Hepatic stellate cell (primary cell): ENCODE measurements at places on chromosomes 4 and X.

- no peak for DNase-seq
These were observed 17.7 kb upstream of the PPEF2 start for GRCh38 chr4:75919920-75920319.

DNA sequence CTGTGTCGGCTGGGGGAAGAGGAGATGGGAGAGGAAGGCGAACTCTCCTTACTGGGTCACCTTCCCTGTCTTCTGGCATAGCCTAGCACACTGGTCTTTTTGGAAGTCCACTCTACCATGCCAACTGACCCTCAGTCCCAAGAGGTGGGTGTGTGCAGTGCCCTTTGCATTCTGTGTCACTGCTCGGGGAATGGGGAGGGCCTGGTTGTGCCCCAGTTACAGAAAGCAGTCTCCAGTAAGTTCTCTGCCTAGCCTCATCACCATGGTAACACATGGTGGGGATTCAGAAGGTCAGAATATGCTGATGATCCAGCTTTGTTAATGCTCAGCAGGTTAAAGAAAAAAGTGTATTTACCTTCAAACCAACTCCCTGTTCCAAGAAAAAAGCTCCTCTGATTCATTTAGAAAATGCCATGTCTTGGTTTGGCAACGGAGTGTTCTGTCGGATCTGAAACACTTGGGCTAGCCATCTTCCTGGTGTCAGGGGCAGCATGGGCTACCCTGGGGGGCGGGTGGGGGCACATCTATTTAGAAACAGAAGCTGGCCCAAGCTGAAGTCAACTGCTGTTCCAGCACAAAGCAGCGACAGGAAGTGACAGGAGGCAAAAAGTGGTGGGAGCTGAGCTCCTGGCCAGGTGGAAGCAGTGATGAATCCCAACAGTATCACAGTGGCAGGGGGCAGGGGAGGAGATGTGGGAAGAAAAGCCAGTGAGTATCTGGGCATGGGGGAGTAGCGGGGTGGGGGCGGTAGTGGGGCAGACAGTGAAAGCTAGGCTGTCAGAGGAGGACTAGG lies 37.0 kb downstream of the NSG1 start:
- no peak for DNase-seq

- no peak for DNase-seq
These were observed 31.0 kb upstream of the FGG start for GRCh38 chr4:154643493-154643892.

DNA sequence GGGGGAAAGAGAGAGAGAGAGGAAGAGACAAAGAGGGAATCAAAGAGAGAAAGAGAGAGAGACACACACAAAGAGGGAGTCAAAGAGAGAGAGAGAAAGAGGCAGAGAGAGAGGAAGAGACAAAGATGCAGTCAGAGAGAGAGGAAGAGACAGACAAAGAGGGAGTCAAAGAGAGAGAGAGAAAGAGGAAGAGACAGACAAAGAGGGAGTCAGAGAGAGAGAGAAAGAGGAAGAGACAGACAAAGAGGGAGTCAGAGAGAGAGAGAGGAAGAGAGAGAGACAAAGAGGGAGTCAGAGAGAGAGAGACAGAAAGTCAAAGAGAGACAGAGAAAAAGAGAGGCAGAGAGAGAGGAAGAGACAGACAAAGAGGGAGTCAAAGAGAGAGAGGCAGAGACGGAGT lies 45.5 kb downstream of the MAGEA9 start:
- DNase-seq = no peak

DNA sequence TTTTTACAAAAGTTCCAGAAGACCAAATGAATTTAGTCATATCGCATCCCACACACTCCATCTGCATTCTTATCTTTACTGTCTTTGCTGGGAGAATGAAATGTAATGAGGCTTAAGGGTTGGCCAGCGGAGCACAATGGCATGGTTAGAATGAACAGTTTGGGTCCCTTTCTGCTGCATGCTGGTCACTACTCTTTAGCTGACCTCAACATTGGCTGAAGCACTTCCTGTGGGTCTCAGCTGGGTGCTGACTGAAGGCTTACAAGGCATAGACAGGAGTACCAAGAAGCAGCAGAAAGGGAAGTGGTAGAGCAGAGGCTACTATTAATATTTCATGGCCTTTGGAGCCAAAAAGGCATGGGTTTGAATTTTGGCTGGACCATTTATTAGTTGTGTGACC lies 159.4 kb upstream of the GPC4 start:
- DNase-seq = no peak

- DNase-seq = no peak
These were observed 1137.6 kb downstream of the C4orf33 start for GRCh38 chr4:130233377-130234047.

DNA sequence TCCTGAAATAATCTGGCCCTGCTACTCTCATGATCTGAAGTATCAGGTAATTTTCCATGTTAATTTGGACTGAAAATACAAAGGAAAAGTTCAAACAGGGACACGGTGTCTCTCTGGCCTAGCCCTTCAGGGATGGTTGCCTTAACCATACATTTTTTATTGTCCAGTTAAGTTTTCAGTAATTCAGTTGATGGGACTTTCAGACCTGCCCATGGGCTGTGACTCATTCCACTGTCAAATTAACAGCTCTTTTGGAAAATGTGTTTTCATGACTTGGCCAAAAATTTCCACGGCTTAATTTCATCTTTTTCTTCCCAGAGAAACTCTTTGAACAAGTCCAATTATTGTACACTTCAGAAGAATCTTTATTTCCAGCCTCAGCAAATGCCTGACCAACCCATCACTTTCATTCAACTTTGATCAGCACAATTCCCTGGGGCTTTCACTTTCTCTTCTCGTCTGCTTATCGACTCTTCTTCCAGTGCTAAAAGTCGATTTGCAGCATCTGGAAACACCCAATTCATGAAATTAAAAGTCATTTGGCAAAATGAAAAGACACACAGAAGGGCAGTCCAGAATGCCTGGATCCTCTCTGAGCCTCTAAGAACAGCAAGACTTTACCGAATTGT lies 293.9 kb downstream of the RAB28 start:
- DNase-seq = no peak

DNA sequence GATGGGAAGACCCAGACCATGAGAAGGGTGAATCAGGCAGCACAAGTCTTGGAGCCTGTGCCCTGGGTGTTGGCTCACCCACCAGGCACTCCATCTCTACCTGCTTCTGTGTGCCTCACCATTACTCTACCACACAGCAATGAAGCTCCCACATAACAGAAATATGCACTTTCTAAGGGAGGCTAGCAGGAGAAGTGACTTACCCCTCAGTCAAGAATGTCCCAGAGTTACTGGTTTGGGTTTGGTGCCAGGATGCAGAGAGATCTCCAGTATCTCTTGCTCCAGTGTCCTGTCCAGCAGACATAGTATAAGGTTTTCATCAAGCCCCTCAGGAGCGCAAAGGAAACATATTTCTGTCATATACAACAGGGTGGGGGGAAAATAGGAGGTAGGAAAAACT lies 11.3 kb upstream of the RAB40A start:
- no peak for DNase-seq

GRCh38 chrX:101257448-101258258 lies 33.5 kb downstream of the TAF7L start:
- no peak for DNase-seq

GRCh38 chr4:22921936-22922335 lies 229.2 kb downstream of the GBA3 start:
- no peak for DNase-seq

DNA sequence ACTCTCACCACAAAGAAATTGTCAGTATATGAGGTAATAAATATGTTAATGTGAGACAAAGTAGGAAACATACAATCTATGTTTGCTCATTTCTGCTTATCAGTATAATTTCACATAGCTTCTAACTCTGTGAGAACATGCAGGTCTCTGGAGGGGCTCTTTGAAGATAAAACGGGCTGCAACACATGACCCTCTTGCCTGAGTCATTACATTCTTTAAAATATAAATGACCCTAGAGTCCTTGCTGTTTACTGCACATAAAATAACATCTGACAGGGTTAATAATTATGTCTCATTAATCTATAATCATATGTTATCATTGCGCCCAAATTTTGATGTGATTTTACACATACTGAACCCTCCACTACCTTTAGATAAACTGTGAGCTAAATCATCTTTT lies 681.5 kb downstream of the ARAP2 start:
- DNase-seq = no peak

DNA sequence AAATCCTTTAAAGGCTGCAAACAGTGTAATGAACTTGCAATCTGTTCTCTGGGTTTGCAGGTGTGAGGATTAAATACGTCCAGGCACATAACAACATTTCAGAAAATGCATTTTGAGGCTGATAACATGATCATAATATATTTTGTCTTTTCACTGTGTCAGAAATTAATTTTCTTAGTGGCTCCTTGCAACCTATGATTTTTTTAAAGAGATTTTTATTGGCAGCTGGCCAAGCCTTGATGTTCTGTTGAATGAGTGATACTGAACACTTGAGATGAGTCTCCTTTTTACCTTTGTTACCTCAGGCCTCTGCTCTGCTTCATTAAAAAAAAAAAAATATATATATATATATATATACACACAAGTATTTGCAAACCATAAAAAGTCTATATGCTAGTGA lies 68.2 kb upstream of the TENM3 start:
- DNase-seq = no peak

GRCh38 chr4:76658231-76659102 lies 223.4 kb downstream of the SHROOM3 start:
- DNase-seq = peak; percentile 43
